ENCODE measurements at places on chromosomes 4 and X.

- no peak for DNase-seq
These were observed 91.5 kb upstream of the UNC5C start for GRCh38 chr4:95640311-95640710.

DNA sequence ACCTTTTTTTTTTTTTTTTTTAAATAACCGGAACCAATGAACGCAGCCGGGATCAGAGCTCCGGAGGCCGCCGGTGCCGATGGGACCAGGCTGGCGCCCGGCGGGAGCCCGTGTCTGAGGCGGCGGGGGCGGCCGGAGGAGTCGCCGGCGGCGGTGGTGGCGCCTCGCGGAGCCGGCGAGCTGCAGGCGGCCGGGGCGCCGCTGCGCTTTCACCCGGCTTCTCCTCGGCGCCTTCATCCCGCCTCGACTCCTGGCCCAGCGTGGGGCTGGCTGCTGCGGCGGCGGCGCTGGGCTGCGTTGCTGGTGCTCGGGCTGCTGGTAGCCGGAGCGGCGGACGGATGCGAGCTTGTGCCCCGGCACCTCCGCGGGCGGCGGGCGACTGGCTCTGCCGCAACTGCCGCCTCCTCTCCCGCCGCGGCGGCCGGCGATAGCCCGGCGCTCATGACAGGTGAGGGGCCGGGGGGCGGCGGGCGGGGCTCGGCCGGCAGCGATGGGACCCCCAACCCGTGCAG, 337 bp downstream of the STIM2 start:
- no peak for DNase-seq

DNA sequence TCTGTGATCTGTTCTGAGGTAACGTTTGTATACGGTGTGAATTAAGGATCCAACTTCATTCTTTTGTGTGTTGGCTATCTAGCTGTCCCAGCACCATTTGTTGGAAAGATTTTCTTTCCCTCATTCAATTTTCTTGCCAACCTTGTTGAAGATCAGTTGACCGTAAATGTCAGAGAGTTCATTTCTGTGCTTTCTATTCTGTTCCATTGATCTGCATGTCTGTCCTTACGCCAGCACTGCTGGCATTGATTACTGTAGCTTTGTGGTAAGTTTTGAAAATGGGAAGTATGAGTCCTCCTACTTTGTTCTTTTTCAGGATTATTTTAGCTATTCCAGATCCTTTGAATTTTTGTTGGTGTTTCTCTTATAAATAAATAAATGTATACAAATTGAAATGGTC, 60.8 kb downstream of the MTMR1 start:
- no peak for DNase-seq

- no peak for DNase-seq
These were observed 90.6 kb upstream of the MAB21L2 start for GRCh38 chr4:150491132-150492049.

- DNase-seq, result no peak
These were observed 37.0 kb downstream of the SPRY1 start for GRCh38 chr4:123433573-123433972.

DNA sequence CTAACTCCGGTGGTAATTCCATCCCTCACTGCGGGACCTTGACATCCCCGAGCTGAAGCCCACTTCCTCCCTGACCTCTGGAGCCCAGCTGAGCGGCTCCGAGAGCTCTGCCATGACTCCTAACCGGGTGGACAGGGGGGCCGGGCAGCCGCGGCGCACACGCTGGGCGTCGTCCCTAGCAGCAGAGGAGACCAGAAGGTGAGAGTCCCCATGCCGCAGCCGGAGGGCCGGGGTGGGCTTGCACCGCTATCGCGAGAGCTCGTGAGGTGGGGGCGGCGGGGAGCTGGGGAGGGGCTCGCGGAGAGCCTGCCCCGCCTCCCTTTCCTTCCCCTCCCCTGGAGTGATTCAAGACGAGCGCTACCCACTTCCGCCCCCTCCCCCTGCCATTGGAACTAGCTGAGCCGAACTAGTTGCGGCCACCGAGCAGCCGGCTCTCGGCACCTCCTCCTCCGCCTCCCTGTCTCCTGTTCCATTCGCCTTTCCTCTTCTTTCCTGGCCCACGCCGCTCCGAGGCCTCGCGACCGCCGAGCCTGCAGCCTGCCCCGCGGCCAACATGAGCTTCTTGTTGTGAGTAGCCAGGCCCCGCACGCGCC, at the start of gene MOB1B:
Gene MOB1B (plus strand): TSS at position 386 of the 593 bp plus-strand sequence. CDS start 168 bp downstream, at position 554.
- DNase-seq, result peak; percentile 81

GRCh38 chrX:65755786-65756185, 88.3 kb downstream of the MSN start:
- DNase-seq, result no peak

DNA sequence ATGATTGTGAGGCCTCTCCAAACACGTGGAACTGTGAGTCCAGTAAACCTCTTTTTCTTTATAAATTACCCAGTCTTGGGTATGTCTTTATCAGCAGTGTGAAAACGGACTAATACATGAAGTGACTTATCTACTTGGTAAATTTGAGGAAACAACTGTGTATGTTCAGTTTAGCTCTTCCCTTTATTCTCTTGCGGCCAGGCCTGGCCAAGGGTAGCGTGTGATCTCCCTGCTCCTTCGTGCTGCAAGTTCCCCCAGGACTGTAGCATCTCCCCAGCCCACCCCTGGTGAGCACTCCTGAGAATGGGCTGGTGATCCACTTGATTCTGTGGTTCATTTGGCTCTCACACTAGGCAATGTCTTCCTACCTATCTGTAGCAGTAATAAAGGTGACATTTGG, 53.2 kb upstream of the CHRNA9 start:
- no peak for DNase-seq

DNA sequence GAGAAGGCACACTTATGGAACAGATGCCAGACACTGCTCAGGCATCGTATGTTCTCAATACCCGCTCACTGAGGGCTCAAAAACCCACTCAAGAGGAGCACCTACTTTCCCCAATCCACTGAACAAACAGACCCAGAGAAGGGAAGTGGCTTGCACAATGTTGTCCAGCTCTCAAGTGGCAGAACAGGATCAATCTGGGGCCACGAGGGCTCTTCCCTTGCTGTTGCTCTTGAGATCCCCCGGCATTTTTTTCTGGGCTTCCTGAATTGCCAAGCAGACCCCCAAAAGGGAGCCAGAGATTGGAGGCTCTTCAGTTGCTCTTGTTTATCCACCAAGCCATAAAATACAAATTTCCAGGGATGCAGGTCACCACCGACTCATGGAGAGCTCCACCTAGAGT, 35.7 kb downstream of the IDS start:
- no peak for DNase-seq

DNA sequence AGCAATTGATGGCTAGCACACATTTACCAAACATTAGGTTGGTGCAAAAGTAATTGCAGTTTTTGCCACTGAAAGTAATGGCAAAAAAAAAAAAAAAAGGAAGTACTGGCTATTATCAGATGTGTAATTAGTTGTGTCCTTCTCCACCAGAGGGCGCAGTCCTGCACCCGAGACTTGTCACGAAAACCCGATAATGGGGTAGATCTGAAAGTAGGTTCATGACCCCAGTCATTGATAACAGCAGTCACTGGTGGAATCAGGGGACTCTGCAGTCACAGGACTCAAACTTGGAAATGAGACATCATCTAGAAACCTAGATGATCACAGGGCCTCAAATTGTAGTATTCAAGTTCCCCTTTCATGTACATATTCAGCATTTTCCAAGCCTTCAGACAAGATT, 13.1 kb upstream of the ACOT9 start:
- no peak for DNase-seq

- DNase-seq, result no peak
These were observed 388.7 kb upstream of the FMR1 start for GRCh38 chrX:147522981-147523380.

- no peak for DNase-seq
These were observed 356.7 kb downstream of the ARHGAP24 start for GRCh38 chr4:85831647-85832046.

GRCh38 chr4:179626687-179627086, 2184.4 kb upstream of the AGA start:
- DNase-seq, result no peak

DNA sequence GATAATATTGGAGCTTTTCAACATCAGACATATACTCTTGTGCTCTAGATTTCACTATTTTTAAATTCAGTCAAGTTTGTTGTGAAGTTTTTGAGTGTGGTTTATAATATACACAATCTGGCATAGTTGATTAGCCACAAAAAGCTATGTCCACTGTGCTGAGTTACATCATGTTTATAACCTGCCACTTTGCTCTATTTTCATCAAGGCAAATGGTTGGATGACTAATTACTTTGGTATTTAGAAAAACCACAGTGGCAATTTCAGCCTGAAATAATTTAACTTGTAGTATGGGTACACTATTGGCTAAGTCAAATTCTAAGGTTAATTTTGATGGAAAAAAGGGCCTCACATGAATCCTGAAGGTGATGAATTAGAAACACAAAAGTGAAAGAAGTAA, 262.6 kb downstream of the C4orf33 start:
- DNase-seq, result no peak

DNA sequence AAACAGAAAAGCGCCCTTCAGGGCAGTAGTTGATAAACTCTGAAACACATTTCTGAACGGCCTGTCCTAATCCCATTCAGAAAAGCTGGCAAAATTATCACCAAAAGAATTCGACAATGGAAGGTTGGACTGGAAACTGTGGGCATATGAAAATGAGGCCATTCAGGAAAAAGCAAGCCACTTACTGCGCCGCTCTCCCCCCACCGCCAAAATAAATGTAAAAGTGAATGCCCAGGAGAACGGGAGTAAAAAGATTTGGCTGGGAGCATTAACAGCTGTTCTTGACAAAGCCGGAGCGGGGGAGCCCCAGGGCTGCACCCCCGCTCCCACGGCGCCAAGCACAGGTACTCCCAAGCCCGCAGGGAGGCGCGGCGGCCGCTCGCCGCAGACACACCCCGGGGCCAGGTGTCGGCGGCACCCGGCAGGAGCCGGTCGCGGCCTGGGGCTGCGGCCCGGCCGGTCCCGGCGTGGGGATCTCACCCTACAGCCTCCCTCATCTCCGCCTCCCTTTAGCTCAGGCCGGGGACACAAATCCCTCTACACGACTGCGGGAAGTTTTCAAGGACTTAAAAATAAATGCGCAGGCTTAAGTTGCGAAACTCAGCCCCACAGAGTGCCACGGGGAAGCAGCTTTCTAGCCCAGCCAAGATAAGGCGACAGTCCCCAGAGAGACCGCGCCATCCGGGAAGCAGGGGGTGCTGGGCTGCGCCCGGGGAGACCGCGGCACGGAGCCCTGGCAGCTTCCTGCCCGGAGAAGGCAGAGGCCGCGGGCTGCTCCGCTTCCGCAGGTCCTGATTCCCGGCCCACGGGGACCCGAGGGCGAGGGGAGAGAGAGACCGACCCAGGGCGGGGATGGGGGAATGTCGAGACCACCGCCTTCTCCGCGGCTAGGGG, 593 bp downstream of the SH3RF1 start:
- DNase-seq, result peak; percentile 78
